Brain pericyte (primary cell): ENCODE measurements at places on chromosomes 11 and 22.

DNA sequence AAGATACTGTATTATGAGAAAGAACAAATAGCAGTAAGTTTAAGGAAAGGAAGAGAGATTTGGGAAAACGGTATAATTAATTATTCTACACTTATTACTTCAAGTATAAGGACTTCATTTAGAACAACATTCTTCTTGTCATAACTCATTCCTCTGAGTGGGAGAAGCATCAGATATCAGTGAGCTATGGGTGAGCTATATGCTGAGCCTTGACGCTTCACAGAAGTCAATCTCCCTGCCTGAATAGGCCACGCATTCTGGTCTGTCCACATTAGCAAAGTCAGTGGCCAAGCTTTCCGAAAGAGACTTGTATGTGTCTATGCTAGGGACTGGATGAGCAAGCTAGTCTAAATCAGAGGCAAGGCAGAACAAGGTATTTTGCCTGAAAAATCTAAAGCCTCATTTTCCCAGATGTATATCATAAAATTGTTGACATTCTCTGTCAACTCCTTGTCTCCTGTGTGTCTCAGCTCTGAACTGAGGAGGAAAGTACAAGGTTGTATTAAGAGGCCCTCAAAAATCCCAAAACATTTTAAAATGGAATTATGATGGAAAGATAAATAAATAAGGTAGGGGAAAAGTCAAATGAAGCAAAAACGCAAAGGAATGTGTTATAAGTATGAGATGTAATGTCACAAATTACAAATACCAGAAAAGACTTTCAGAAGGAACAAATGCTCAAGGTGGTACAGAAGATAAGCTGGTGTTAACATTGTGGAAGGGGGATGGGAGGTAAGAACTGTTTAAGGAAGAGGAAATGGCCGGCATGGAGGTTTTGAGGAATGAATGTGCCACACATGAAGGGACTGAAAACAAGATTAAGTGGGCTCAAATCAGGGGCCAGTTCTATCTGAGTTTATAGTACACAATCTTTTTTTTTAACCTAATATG lies 1.4 kb downstream of the OR52N2 start:
- no peak for DNase-seq

DNA sequence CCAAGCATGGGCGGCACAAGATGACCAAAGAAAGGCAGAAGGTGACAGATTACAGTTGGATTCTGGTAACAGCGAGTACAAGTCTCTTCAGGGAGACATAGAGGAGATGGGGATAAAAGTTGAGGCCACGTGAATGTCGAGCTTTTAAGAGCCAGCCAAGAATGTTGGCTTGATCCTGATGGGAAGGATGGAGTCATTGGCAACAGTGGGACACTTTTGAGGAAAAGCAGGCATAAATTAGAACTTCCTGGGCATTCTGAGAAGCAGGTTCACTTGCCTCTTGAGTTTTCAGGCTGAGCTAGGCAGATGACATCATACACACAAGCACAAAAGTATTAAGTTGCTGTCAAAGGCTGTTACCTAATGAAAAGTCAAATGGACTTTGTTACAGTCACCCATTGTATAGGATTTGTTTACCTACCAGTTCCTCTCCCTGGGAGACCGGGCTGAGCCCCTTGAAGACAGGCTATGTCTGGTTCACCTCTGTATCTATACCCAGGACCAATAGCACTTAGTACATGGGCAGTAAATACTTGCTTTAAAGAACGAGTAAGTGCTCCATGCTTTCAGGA lies 41.1 kb downstream of the TNRC6B start:
- no peak for DNase-seq

DNA sequence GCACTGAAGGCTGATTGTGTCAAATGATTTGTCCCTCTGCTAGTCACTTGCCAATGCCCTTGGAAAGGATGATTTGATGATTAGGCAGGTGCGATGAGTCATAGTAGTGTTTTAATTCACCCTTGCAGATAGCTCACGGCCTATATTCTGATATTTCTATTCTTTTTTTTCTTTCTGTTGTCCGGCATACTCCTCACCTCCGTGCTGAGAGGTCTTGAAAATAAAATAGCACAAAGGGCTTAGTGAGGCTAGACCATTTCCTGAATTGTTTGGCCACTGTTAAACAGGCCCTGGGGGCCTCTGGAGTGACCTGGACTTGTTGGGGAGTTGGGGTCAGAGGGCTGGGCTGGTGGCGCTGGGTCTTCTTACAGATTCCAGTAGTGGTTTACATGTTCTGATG lies 99.8 kb downstream of the ZBTB16 start:
- no peak for DNase-seq

- no peak for DNase-seq
These were observed 47.1 kb downstream of the ADM start for GRCh38 chr11:10351765-10352641.

DNA sequence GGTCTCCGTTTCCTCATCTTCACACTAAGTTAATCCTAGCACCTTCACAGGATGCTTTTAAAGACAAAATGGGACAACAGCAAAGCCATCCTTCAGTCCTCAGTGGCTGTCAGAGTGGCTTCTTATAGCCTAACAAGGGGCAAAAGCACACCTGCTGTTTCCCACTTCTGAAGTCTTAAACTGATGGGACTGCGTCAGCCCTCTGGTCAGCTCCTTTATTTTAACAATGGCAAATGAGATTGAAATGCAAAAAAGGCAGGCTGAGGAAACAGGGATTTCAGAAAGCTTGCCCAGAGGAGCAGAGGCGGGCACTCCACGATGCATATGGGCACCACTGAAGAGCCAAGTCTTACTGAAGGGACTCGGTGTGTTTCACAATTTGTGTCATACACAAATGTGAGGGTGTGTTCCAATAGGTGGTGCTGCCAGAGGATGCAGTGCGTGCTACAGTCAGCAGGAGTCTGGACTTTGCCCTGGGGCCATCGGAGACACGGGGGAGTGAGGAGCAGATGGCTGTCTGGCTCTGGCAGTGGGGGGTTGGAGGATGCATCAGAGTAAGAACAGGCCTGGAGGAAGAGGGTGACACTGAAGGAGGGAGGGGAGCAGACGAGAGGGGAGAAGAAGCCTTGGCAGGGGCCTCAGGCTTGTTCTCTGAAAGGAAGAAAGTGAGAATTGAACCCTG lies 47.3 kb downstream of the TENM4 start:
- no peak for DNase-seq

DNA sequence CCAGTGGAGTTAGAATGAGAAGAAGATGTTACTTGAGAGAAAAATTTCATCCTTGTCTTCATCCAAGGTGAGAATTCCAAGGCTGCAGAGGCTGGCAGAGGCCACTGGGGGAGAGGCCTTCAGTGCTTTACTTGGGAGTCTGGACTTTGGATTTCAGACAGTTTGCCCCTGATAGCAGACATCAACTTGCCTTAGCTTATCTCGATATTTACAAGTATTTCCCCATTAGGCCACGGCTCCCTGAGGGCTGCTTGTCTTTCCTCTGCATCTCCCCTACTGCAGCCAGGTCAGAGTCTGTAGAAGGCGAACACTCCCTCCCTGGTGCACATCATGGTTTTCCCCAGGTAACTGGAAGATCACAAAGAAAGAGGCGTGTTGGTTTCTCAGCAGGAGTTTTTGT lies 29.9 kb upstream of the BSX start:
- DNase-seq: no peak

DNA sequence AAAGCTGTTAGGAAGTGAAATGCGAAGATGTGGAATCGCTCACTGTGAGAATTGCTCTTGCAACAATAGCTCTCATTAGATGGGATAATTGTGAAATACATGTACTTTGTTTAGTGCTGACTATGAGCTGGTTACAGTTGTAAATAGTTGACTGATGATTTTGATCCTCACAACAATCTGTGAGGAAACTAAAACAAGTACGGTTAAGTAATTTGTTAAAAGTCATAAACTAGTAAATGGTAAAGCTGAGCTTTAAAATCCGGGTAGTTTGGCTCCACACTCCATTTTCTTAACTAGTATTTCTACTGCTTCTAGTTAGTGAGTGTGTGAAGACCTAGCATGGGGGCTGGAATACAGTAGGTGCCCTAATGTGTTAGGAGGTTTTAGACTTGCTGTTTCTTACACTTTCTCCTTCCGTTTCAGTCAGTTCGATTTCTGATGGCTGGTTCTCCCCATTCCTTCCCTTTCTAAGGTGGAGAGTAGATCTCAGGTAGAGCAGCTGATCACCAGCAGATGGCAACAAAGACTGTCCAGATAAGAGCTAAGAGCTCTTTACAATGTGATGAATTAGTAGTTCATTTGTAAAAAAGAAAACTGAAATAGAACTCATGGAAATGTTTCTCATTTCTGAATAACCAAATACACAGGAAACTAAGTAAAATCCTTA lies 16.3 kb upstream of the CYP2R1 start:
- no peak for DNase-seq

DNA sequence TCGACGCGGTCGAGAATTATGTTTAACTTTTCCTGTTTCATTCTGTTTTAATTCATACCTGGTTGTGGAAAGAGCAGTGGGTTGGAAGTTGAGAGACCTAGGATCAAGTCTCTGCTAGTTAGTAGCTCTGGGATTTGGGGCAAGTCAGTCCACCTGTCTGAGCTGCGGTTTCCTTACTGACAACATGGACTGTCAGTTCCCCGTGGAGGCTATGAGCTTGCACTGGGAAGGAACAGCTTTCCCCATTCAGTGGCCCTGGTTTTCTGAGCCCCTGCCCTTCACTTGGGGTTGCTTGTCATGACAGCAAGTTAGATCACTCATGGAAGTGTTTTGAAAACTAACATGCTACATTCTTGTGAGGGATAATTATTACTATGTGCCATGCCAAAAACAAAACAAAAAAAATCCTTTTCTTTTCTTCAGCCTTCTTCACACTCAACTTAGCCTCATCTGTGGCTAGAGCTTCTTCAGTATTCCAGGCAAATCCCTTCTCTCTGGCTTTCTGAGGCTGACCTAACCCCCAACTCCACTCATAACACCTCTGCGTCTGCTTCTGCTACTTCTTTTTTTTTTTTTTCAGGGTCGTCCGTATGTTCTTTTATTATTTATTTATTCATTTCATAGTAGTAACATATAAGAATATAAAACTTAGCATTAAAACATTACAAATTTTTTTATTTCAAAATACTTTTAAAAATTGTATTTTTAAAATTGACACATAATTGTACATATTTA lies 43.0 kb upstream of the ZBED5 start:
- DNase-seq: no peak

GRCh38 chr11:6418557-6419008 lies 311 bp downstream of the APBB1 start:
- DNase-seq: no peak

DNA sequence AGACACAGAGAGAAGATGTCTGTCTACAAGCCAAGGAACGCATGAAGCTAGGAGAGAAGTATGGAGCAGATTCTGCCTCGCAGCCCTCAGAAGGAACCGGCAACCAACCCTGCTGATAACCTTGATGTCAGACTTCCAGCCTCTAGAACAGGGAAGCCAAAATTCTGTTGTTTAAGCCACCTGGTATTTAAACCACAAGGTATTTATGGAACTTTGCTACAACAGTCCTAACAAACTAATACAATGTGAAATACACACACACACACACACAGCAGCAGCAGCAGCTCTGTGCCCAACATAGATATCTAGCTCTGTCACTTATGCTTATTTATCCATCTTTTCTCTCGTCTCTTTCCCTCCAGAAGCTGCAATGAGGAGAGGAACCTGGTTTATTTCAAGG lies 400.0 kb downstream of the ETS1 start:
- DNase-seq: no peak

GRCh38 chr11:115961159-115962003 lies 457.2 kb upstream of the CADM1 start:
- DNase-seq: no peak
